Chondrocyte (in vitro differentiated cells): ENCODE measurements at places on chromosomes 3 and 15.

- no peak for DNase-seq
These were observed 159.9 kb downstream of the APBA2 start for GRCh38 chr15:29045717-29046116.

DNA sequence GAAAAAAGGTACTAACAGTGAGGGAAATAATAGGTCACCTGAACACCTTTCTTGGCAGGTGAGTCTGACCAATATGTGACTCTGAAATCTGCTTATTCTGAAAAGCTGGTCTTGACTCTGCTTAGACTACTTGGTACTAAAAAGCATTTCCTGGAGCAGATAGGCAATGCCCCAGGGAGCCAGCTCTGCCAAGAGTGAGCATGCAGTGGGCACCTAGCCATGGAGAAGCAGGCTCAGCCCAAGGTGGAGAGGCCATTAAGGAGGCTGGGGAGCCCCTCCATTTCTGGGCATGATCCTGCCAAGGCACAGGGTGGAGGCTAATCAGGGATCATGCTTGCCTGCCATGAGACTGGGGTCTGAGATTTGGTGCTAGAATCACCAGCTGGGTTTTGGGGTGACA is 1.6 kb upstream of the LTF start:
- DNase-seq: no peak

- no peak for DNase-seq
These were observed 457.5 kb upstream of the ALCAM start for GRCh38 chr3:104909198-104909597.

GRCh38 chr3:134066651-134067530 is 37.2 kb upstream of the SLCO2A1 start:
- no peak for DNase-seq

DNA sequence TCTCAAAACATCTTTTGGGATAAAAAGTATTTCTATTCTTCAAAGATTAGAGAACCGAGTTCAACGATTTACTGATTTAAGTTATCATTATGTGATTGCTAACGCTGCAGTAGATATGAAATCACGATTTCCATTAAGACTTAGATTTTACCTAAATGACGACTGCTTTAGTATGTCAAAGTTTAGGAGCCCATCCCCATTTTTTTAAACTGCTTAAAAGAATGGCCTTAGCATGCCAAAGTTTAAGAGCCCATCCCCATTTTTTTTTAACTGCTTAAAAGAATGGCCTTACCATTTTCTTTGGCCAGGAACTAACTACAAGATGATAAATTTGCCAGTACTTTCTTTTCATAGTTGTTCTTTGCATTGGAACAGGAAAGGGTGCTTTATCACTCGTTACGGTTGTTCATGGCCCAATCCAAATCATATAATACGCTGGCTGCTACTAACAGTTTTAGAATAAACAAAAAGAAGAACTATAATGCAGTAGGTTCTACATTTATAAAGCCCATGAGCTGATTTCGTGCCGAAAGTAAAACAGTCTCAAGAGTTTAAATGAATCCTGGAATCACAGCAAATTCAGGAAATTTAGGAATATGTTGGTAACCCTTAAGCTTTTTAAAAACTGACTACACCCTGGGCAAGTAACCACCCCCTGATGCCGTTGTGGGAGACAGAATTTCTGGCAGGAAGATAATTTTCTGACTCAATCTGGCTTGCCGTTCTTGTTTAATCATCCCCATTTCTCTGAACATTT is 869 bp upstream of the TSC22D2 start:
- no peak for DNase-seq

DNA sequence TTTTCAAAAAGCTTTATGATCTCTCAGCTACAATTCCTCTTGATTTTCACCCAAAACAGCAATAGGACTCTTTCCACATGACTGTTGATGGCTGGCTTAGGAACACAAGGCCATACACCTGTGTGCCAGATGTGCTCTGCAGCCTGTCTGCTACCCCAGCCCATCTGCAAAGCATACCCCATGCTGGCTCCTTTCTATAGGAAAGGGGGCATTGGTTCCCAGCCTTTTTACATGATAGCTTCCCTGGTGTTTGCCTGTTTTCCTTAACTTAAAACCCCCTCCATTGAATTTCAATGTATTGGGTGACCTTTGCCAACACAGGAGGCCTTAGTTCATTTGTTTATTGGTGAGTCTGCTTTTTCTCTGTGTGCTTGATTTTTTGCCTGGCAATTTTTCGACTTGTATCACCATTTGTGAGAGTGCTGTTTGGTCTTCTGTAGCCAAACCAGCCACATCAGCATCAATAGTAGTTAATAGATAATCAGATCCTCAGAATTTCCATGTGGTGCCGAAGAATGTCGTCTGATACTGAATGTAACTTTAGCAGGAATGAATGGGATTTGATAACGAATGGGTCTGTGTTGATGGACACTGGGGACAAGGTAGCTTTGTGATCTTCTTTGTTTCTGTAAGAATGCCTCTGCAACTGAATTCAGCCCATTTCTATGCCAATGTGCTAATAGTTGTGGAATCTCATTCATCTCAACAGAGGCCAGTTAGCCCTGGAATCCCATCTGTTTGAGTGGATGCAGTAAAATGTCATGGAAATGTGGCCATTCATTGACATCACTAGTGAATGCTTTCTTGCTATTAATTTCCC is 272.2 kb upstream of the RARB start:
- DNase-seq: no peak

DNA sequence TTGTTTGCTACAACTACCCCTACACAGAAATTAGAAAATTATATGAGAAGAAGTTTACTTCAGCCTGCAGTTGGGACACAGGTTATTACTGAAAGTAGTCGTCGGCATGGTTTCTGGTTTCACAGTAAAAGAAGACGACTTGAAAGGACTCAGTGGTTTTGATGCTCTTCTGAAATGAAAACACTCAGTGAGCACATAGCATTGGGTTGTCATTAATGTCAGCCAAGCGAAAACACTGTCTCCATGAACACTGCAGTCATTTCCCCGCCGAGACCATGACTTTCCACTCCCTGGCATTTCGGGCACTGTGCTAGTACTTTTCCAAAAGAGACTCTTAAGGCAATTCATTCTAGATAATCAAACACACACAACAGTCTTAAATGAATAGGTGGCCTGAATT is 69.2 kb upstream of the ICE2 start:
- DNase-seq: no peak

DNA sequence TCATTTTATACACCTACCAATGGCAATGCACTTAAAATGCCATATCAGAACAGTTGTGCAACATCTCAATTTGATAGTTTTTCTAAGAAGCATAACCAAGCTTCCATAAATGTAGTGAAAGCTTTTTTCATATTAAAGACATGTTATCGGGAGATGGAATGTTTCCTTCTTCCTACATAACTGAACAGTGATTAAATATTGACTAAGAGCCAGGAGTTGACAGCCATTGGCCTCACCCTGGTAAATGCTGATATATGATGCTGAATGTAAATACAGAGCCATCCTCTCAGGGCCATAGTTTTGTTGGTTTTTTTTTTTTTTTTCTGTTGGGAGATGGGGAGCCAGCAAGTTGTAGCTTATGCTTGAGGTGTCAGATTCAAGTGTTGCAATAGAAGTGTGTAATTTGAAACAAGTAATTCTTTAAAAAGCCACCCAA is 203.3 kb upstream of the IL12A start:
- no peak for DNase-seq

GRCh38 chr15:79535536-79535935 is 103.4 kb downstream of the MINAR1 start:
- no peak for DNase-seq

DNA sequence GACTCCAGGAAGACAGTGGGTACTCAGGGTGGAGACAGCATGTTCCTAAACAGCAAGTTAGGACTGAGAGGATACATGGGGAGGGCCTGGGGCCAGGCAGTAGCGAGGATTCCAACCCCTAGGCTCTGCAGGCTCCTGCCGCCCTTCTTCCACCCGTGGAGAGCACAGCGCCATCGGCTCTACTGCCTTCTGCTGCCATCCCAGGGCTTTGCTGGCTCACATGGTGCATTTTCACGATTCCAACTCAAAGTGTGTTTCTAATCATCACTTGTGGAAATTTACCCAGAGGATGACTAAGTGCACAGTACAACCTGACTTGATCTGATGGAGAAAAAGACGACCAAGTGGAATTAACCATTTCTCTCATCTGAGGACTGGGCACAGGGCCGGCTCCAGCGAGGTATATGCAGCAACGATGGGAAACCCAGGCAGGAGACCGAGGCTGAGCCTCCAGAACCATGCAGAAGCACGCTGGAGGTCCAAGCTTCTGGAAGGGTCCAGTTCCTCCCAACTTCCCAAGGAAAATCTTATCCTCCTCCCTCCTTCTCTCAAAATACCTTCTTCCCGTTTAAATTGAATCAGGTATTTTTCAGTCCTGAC is 104.6 kb downstream of the LRIG1 start:
- DNase-seq: no peak

- DNase-seq: no peak
These were observed 55.2 kb downstream of the HMCES start for GRCh38 chr3:129333891-129334290.

DNA sequence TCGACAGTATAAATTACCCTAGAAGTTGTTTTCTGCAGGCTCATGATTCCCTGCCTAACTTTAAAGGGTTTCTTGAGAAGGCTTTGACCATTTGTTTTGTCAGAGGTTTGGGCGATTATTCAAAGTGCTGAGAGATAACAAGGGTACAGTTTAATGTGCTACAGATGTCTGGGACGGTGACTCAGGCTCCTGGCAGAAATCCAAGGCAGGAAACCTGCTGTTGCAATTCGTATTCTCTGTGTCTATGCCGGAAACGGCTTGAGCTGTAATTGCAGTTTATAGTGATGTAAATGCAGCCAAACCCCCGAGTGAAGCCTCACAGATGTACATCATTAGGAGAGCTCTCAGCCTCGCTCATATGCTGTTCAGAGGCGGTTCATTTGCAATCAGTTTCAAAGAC is 65.6 kb downstream of the SYNPR start:
- no peak for DNase-seq

DNA sequence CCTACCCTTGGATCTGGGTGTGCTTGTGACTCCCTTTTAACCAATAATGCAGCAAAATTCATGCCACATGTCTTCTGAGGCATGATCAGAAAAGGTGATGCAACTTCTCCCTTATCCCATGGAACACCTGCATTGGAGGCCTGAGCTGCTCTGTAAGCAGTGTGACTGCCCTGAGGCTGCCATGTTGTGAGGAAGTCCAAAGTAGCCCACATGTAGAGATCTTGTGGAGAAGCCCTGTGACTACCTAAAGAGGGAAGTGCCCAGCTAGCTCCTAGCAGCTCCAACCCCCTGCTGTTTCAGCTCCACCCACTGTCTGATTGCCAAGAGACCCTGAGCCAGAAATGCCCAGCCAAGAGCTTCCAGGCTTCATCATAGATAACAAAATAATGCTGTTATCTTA is 6.4 kb upstream of the NR1D2 start:
- DNase-seq: no peak

GRCh38 chr3:48564022-48564421 is 441 bp upstream of the UCN2 start:
- no peak for DNase-seq

- DNase-seq: no peak
These were observed 942.8 kb upstream of the CFAP20DC start for GRCh38 chr3:59992578-59992977.

DNA sequence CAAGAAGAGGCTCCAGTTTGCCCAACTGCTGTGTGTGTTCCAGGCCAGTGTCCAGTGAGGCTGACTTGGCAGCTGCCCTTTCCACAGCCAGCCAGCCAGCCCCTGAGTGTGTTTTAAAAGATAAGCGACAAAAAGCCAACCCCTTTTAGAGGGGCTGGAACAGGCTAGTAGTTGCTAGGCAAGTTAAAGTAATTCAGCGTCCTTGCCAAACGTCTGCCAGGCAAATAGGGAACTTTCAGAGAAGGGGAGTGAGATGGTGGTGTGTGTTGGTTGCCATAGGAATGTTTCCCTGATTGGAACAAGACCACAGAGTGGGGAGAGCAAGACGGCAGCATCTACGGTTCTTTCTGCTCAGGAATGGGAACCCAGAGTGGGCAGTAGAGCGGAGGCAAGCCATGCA is 86.3 kb downstream of the TMEM108 start:
- no peak for DNase-seq

DNA sequence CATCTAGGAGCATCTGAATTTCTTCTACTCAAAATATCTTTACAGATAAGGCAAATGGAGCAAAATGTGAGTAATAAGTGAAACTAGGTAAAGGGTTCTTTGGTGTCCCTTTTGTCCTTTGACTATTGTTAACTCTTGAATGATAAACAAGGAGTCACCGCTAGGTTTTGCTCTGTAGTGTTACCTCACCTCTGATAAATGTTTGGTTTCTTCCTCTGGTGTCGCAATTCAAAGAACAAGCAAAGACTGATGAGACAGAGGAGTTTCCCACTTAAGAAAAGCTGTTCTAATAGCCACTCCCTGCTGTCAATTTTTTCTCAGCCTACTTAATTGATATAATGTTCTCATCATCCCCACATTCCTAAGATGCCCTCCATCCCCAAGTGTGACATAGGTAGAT is 925.9 kb downstream of the IGSF11 start:
- DNase-seq: no peak

DNA sequence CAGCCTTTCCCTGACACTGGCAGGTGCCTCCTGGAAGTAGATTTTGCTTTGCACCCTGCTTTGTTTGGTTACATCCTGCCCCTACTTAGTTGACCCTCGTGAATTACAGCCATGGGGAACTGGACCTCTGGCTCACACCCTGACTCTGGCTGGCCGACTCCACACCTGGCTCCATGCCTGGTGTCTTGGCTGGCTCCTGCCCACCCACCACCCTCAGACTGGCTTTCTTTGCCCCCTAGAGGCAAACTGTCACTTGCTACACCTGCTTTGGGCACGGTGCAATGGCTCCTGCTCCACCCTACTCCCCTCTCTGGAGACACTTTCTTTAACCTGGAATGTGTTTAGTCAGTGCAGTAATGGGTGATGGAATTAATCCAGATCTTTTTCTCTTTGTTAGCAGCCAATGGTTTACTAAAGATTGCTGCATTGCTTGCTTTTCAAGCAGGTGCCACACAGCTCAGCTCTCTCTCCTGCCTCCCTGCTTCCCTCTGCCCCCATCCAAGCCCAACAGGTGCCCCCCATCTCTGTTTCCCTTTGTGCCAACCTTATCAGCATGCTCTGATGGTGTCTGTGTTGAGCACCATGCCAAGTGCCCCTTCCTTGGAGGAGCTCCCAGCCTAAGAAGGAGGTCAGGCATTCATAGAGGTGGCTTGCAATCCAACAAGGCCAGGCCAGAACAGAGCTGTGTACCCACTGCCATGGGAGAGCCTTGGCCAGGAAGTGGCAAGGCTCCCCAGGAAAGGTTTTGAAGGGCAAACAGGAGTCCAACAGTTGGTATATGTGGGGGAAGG is 38.4 kb downstream of the RASGRF1 start:
- no peak for DNase-seq

GRCh38 chr15:42286445-42287029 is 13.3 kb upstream of the TMEM87A start:
- no peak for DNase-seq

GRCh38 chr3:168991803-168992202 is 671.7 kb downstream of the MECOM start:
- DNase-seq: no peak

- DNase-seq: no peak
These were observed 29.0 kb downstream of the PPARG start for GRCh38 chr3:12317914-12318313.

GRCh38 chr15:90338532-90338931 is 13.6 kb upstream of the ZNF774 start:
- no peak for DNase-seq
